ENCODE measurements at places on chromosomes 6 and 20.

DNA sequence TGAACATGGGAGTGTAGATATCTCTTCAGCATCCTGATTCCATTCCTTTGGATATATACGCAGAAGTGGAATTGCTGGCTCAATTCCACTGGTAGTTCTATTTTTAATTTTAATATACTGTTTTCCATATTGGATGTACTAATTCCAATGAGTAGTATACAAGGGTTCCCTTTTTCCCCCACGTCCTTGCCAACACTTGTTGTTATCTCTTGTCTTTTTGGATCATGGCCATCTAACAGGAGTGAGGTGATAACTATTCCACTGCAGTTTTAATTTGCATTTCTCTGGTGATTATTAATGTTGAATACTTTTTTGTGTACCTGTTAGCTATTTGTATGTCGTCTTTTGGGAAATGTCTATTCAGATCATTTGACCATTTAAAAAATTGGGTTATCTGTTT lies 91.5 kb downstream of the ZFAND3 start:
- no peak for DNase-seq

DNA sequence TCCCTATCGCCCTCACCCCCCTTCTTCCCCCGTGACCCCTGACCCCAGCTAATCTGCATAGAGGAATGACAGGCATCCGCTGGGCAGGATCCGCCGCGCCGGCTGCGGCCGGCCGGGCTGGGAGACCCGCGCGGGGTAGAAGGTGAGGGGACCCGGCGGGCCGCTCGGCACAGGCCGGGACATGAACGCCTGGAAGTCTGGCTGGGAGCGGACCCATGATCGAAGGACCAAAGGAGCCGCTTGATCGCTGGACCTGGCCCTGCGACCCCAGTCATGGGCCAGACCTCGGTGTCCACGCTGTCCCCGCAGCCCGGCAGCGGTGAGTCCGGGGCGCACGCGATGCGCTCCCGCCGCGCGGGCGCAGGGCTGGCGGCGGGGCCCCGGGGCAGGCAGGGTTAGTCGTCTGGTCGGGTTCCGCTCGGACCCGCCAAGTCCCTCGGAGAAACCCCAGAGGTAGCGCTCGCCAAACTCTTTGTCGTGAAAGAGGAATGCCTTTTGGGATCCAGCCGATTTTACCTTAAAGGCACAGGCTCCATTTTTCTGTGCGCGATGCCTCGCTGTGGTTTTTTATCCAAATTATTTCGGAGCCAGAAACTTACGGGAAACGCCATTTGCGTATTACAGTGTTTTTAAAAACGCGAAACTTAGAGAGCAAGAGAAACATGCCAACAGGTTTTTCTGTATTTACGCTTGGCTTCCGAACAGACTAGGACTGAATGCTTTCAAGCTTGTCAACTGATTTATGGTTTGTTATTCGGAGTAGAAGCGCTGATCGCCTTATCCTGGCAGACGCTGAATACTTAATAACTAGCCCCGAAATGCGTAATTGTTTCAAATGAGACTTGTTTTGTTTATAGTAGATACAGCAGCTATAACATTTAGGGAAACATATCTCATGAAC lies at the start of gene PHACTR2:
Gene PHACTR2 (plus strand): TSS at position 75 of the 901 bp plus-strand sequence. CDS start 199 bp downstream, at position 274.
- DNase-seq = peak; percentile 59

GRCh38 chr20:10649797-10650160 lies 24.0 kb downstream of the JAG1 start:
- no peak for DNase-seq

DNA sequence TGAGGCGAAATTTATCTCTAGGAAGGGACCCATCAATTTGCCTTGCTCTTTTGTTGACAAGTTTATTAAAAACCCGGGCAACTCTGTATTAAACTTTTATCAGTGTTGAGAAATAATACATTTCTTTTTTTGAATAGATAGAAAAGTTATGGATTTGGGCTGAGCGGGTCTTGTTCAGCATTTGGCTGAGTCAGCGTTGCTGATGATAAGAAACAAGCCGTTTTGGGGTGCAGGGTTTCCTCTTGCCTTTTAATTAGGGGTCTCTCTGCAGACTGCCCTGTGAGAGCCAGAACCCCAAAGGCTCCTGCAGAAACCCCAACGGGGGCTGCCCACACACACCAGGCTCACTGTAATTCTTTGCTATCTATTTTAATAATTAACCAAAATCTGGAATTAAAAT lies 82.1 kb upstream of the SLCO4A1 start:
- no peak for DNase-seq

- DNase-seq = no peak
Observed at GRCh38 chr6:84422380-84422968, 195.0 kb upstream of the CEP162 start.

DNA sequence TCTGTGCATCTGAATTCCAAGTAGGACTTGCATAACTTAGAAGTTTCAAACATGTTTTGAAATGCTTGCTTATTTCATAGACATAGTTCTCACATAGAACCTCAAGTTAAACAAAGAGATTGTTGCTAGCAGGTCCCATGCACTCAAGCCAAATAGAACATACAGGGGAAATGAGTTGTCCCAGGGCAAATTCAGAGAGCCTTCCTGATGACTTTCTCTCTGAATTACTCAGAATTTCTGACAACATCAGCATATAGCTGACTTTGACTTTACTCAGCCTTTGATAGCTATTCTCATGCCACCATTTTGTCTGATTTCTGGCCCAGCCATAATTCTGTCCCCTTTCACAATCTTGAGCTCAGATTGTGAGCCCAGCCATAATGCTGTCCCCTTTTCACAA lies 333.2 kb upstream of the PLCB4 start:
- DNase-seq = no peak

- DNase-seq = no peak
Observed at GRCh38 chr6:108690326-108691049, 129.8 kb downstream of the FOXO3 start.

- no peak for DNase-seq
Observed at GRCh38 chr6:139926711-139927110, 552.3 kb upstream of the CITED2 start.

GRCh38 chr20:4090756-4091489 lies 75.6 kb upstream of the RNF24 start:
- no peak for DNase-seq

DNA sequence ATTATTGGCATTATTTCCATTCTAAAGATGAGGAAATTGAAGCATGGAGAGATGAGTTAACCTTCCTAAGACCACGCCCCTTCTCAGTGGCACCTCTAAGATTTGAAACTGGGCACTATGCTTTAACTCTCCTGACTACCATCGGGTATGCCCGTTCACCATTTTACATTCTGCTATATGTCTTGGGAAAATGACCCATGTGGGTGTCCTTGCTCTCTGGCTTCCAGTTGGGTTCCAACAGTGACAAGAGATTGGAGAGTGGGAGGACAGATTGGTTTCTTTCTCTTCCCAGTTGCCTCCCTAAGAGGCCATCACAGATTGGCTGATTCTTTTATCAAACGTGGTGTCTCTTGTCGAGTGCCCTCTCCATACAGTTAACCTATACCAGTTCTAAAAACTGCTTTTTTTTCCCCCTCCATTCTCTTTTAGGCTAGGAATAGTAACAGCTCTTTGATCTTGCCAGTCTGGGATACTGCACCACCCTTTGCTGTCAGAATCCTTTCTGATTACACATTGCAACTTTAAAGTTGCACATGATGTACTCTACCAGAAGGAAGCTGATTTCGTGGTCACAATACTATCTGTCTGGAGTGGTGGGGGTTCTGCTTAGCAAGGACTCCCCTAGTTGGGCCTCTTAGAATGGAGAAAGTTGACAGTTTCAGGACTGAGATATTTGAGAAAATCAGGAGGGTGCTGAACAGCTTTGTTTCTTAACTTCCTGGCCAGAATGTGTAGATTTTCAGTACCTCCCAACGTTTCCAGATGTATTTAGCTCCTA lies 88.0 kb upstream of the ELOVL5 start:
- DNase-seq = no peak

- DNase-seq = no peak
Observed at GRCh38 chr20:57671662-57672061, 38.2 kb downstream of the PMEPA1 start.

- DNase-seq = no peak
Observed at GRCh38 chr6:93735099-93735498, 315.7 kb upstream of the EPHA7 start.

- no peak for DNase-seq
Observed at GRCh38 chr6:3619201-3619600, 132.3 kb downstream of the PXDC1 start.

GRCh38 chr6:103122766-103123601 lies 1729.5 kb downstream of the GRIK2 start:
- DNase-seq = no peak

DNA sequence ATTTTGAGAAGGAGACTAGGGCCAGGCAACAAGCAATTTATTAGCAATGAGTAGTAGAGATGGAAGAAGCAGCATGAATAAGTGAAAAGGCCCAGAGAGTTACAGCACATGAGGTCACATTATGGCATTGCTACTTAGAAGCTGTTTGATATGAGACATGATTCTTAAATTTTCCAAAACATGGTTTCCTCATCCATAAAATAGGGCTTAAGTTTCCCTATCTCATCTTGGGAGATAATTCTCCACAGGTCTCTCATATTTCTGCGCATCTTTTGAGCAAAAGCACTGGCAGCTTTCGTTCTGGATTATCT lies 656.1 kb downstream of the EPHA7 start:
- no peak for DNase-seq

- no peak for DNase-seq
Observed at GRCh38 chr6:155778336-155778735, 322.7 kb upstream of the NOX3 start.

DNA sequence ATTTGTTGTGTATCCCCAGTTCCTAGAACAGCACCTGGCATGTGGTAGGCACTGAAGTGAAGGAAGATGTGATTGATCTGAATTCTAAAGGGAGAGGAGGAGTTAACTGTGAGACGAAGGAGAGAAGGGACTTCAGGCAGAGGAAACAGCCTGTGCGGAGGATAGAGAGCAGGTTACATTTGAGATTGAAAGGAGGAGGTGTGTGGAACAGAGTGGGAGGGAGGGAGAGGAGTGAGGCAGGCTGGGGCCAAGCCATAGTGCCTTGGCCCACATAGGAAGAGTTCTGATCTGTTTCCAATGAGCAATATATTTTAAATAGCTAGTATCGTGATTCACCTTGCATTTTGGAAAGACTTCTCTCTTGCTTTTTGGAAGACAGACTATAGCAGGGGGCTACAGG lies 13.9 kb upstream of the MROH8 start:
- no peak for DNase-seq

DNA sequence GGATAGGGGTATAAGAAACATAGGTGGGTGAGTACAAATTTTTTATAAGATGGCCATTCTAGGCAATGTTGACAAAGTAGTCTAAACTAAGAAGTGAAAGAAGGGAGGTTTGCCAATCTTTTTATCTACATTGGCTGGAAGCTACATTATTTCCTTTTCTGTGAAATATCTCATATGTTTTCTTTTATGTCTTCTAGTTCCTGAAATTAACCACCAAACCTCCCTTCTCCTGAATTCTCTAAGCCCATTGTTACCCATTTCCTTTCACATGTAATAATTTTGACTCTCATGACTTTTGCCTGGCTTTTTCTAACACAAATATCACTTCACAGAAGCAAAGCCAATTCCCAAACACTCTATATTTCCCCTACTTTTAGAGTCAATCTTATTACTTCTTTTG lies 496.2 kb upstream of the JAG1 start:
- no peak for DNase-seq

DNA sequence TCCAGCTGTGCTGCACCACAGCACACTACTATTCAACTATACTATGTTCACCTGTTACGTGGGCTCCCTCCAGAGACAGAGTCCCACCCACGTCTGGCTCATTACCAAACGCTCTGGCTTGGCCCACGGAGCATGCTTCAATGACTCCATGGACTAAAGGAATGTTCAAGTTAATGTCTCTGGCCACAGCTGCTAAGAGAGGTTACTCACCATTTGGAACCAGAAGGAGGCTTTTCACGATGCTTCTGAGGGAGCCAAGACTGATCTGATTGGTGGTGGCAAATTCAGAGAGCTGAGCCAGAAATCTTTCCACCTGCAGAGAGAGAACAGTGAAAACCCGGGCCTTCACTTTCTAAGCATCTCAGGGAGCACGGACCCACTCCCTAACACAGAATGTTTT lies 15.6 kb downstream of the COMMD7 start:
- no peak for DNase-seq

- DNase-seq = peak; percentile 75
Observed at GRCh38 chr20:57389695-57390603, 1.2 kb upstream of the RBM38 start.

DNA sequence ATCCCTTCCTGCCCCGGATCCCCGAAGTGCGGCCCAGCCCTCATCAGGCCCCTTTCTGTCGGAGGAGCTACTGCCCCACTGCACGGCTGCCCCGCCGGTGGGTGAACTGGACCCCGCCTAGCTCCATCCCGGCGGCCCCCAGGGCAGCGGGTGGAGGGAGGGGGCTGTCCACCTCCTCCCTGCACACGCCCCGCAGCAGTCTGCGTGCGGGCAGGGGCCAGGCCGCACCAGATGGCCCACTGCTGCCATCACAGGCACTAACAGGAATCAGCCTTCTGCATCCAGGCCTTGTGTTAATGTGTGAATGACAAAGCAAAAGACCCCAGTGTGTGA lies 54.9 kb upstream of the UNC93A start:
- no peak for DNase-seq

DNA sequence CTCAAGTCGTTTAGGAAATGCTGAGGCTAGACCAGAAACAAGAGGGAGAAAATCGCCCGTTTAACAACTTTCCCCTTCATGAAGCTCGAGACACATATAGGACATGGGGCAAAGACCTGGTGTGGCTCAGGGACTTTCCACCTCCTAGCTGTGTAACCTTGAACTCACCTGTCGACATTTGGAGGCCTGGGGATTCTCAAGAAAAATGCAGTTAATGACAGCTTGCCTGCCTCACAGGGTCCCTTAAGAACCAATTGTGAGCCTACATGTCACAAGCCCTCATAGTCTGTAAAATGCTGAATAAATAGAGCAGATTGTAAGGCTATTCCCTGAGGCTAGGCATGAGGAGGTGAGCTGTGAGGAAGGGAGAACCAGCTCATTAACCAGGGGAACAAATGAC lies 35.1 kb downstream of the MGME1 start:
- no peak for DNase-seq

GRCh38 chr6:169074526-169074925 lies 179.1 kb downstream of the THBS2 start:
- DNase-seq = no peak

DNA sequence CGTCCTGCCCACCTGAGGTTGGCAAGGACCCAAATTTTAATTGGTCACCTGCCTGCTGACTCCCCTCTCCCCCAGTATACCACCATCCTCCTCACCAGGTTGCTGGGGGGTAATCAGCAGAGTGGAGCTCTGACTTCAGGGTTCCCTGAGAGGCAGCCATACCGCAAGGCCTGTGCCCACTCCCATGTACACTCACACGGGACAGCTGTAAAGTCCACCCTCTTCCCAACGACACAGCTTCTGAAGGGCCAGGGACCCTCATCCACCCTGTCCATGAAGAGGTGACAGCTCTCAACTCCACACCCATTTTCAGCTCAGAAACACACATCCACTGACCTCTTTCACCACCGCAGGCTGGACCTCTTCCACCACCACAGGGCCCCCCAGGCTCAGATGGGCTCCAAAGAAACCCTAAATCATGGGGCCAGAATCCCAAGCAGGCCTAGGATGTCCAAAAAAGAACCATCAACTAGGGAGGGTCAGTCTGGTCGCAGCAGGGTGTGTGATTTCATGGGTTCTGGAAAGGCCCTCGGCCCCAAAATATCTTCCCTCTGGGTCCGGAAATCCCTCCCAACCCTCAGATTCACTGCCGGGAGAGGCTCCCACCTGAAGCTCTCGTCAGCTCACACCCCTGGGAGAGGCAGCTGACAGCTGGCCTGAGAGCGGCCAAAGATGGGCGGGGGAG lies 30.0 kb downstream of the TFEB start:
- no peak for DNase-seq
